PC-3 (cell line): ENCODE measurements at places on chromosomes 3 and 15. TPM values are rescaled to one million over a fixed set of nuclear protein-coding genes. Genes with fewer than 3 reads are reported as not detected.

Gene ROBO2
- total RNA-seq, result not detected in 2 replicates

Gene ATXN7
- total RNA-seq, result 3.6 and 6.3 TPM in 2 replicates

Gene THRB
- 7.0 and 9.7 TPM in 2 replicates for total RNA-seq

Gene MAGI1
- total RNA-seq, result 8.9 and 12.7 TPM in 2 replicates

Gene DAZL
- 0.04 TPM in 1 of 2 replicates, not detected in the other for total RNA-seq

Gene CCNL1
- 172 and 231 TPM in 2 replicates for total RNA-seq

Gene CHRM5
- 0.04 TPM in 1 of 2 replicates, not detected in the other for total RNA-seq

Gene IL20RB
- 0.73 and 1.2 TPM in 2 replicates for total RNA-seq

Gene CFAP161
- 0.52 and 0.55 TPM in 2 replicates for total RNA-seq

Gene GPR176
- total RNA-seq, result 27.8 and 29.0 TPM in 2 replicates

Gene SCAANT1
- total RNA-seq, result not detected in 2 replicates

Gene PRICKLE2
- 0.46 and 1.8 TPM in 2 replicates for total RNA-seq

Gene RASGRP1
- total RNA-seq, result not detected in 2 replicates

Gene BHLHE40
- 255 and 256 TPM in 2 replicates for total RNA-seq

Gene ZPLD1
- total RNA-seq, result 0.15 TPM in 1 of 2 replicates, not detected in the other

Gene NOX5
- total RNA-seq, result 237 and 339 TPM in 2 replicates
